ENCODE measurements at places on chromosomes 6 and 20.

DNA sequence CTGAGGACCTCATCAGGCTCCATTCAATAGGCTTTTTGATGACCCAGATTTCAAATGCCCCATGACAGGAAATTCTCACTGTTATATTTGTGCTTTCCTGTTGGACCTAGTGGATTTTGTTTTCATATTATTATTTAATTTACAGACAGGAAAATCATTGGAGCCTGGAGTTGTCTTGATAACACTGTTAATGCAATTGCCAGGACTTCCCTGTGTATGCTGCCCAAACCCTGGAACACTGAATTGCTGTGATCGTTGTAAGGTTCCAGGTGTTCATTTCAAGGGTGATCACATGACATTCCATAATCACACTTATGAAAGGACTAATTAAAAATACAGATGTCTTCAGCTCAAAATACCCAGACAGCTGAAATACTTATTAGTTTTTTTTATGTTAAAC lies 783.2 kb downstream of the DHX35 start:
- DNase-seq = no peak

DNA sequence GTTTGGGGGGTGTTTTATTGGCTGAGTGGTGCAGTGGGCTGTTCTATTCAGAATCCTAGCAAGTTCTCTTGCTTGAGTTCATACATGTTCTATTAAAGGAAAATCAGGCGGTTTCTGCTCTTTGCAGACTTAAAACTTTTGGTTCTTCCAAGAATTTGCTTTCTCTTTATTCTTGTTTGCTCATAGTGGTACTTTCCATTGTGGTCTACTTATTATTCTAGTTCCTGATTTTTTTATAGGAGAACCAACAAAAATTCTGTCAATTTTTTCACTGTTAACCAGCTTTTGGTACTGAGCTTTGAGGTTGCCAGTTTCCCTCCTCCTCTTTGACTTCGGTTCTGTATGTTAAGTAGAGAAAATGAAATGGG lies 6.7 kb downstream of the AFDN start:
- no peak for DNase-seq

DNA sequence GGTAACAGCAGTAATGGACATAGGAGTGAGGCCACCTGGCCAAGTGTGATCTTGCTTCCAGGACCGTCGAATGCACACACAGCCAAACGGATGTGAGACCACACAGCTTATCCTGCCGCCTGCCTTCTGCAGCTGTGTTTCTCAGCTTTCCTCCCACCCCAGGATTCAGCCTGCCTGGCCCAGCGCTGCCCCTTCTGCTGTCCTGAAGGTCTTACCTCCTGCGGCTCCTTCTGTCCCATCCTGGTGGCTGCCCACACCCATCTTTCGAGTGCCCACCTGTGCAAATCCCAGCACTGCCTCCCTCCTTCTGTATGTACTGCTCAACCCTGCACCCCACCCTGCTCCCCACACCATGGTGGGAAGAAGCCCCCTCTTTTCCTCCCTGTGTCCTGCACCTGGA lies 49.4 kb upstream of the DACT2 start:
- DNase-seq = no peak

- peak; percentile 28 for DNase-seq
These were observed 7.9 kb downstream of the UBR2 start for GRCh38 chr6:42571611-42572342.

- no peak for DNase-seq
These were observed 275.7 kb upstream of the TCF21 start for GRCh38 chr6:133613211-133613610.

DNA sequence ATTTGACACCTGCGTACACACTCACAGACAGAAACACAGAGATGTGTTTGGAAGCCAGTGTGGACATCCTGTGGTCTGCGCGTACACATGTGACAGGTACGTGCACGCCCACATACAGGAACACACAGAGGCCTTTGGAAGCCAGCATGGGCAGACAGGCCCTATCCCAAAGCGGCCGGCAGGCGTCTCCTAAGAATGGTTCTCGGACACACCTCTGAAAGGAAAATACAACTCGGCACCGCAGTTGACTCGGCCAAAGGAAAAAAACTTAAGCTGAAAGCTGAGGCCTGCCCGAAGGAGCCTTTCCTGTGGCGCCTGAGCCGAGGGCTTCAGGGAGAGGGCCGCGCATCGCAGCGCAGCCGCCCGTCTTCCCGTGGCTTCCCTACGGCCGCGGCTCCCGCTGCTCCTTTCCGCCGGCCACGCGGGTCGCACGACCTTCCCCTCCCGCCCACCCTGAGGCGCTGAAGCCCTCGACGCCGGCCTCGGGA lies 1.4 kb upstream of the CEP43 start:
- peak; percentile 71 for DNase-seq

GRCh38 chr20:22833851-22834250 lies 201.3 kb upstream of the SSTR4 start:
- no peak for DNase-seq

GRCh38 chr6:107822176-107823046 lies 1.7 kb downstream of the SCML4 start:
- DNase-seq = no peak

DNA sequence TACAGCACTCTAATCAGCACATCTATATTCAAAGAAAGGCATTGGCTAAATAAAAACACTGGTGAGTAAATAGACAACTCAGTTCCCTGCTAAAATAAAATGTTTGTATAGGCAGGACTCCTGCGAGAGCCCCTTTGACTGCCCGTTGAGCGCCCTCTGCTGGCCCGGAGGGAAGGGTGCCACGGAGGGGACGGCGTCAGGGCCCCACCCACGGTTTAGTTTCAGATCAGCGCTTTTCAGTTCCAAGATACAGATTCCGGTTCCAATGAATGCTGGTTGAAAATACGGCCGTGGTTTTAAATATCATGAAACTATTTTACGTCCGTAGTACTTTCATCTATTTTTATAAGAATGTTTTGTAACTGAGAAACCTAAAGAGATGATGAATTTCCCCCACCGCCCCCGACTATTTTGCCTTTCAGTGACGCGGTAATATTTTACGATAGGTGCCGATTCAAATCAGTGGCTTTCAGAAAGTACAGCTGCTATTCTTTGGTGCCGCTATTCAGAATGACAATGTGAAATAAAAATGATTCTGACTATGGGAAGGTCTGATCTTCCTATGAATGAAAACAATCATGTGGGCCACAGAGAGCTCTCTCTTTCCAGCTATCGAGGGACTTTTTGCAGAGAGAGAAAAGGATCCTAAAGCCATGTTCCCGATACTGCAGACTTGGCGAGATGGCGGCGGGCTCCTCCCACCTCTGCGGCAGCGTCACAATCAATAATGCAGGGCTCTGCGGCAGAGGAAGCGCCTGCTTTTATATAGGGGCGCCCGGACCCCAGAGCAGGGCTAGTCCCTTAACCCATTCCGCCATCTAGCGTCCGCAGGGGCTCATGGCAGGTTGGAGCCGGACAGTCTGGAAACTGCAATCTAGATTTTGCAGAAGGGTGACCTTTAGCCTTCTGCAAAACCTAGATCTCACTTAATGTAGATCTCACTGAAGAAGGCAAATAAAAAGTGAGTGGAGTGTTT lies 10.6 kb upstream of the CCN6 start:
- peak; percentile 93 for DNase-seq

- DNase-seq = no peak
These were observed 98.4 kb upstream of the ADTRP start for GRCh38 chr6:11876934-11877433.

- DNase-seq = peak; percentile 76
These were observed 363.8 kb downstream of the PRKN start for GRCh38 chr6:162363757-162364156.

DNA sequence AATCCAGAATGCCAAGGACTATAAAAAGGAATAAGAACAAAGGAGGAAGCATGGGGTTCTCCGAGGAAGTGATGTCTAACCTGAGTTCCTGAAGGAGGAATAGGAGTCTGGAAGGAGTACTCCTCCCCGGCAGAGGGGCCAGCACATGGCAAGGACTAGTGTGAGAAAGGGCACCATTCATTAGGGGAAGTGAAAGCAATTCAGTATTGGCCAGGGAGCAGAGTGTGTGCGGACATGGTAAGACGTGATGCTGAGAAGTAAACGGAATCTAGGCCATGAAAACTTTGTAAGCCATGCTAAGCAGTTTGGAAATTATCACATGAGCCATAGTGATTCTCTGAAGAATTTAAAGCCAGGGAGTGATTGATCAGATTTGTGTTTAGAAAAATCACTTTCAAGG lies 218.9 kb upstream of the PRDM1 start:
- DNase-seq = no peak

- DNase-seq = peak; percentile 44
These were observed 167.0 kb upstream of the SASH1 start for GRCh38 chr6:148175550-148176188.

- DNase-seq = no peak
These were observed 2.5 kb downstream of the ZNF831 start for GRCh38 chr20:59165891-59166709.

DNA sequence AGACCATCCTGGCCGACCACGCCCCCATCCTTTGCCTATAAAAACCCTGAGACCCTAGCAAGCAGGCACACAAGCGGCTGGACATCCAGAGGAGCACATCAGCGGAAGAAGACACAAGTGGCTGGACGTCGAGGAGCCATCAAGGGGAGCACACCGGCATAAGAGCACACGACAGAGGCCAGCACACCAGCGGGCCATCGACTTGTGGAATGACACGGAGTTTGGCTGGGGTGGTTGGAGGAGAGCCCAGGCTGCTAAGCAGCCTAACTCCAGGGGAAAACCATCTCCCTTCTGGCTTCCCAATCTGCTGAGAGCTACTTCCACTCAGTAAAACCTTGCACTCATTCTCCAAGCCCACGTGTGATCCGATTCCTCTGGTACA lies 44.8 kb upstream of the BCLAF1 start:
- no peak for DNase-seq

DNA sequence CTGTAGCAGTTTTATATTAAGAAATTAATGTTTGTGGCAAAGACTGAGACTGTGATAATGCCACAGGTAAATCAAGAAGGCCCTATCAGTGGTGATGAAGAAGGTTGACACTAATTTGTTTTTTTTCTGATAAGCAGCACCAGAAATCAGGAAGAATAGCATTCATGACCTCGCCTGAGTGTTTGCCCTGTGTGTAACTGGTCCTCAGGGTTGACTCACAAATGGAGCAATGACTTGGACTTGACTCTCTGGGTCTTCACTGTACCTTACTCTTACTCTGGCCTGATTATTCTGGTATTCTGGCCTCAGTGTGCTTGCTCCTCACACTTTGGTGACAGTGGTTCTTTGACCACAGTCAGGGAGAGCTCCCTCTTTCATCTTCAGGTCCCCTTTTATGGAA lies 243.9 kb downstream of the HAO1 start:
- peak; percentile 52 for DNase-seq

DNA sequence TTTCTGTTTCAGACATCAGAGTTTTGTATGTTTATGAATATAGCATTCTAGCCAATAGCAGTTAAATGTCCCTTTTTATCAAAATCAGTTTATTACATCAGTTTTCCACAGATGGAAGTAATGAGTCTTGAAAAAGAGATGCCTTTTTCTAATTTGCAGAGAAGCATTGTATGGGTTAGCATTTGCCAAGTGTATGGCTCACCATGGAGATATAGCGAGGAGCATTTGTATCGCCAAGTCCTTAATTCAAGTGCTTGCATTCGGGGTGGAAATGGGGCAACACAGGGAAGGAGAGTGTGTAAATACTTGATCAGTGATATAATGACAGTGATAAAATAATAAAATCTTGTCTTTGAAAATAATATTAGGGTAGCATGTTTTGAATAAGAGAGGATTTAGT lies 42.9 kb downstream of the TXLNB start:
- no peak for DNase-seq

DNA sequence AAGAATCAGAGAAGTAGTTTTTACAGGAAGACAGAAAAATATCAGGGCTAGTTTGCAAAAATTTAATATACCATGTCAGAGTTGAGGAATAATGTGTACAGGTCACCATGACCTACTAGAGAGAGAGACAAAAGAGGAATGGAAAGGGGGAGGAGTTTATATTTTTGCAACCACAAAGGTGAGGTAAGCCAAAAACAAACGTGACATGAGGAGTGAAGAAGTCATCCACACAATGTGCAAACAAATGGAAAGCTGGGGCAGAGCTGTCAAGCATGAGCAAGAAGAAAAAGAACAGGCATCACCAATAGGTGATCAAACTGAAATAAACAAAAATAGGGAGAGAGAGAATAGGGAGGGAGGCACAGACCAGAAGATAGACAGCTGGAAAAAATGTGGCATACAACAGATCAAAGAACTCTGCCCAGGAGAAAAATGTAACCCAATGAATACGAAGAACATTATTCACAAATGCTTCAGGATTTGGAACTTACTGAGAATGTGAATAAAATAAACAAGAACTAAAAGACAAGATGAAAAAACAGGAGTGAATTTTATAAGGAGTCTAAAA lies 15.5 kb downstream of the RARS2 start:
- DNase-seq = no peak

GRCh38 chr6:122246906-122247658 lies 152.4 kb upstream of the HSF2 start:
- DNase-seq = no peak

- DNase-seq = peak; percentile 26
These were observed 237.6 kb downstream of the QKI start for GRCh38 chr6:163651915-163652668.

GRCh38 chr6:140317950-140318349 lies 943.5 kb upstream of the CITED2 start:
- no peak for DNase-seq

GRCh38 chr6:54415517-54415916 lies 107.3 kb downstream of the TINAG start:
- peak; percentile 13 for DNase-seq

DNA sequence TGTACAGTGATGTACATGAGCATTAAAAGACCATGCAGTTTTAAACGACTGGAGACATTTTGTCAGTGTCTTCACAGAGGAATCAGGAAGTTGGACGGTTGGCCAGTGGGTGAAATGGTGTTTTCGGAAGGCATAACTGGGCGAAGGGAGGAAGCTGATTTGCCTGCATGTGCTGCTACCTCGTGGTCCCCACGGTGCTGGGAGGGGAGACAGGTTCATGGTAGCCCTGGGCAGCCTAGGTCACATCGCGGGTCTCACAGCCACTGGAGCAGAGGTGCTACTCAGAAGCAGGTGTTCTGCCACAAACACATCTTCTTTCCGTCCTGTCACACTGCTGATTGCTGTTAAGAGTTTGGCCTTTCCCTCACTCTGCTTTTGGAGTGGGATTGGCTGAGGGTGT lies 35.2 kb downstream of the HIVEP1 start:
- no peak for DNase-seq

DNA sequence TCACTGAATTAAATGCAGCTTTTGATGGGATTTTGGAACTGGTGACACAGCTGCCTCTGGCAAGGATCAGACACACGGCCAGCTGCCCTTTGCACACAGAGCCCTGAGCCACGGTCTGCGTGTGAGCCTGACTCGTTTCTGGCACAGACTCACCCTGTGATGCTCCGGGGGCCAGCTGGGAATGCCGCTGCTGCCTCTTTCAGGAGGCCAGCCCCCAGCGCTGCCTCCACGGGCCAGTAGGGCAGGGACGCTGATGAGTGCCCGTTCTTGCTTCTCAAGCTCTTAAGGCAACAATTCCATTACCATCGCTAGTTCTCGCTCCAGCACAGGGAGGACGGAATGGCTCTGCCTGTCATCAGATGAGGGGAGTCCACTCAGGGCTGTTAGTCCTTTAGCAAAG lies 61.6 kb downstream of the IRF4 start:
- no peak for DNase-seq

- no peak for DNase-seq
These were observed 157.0 kb upstream of the ENPP5 start for GRCh38 chr6:46327779-46328178.

GRCh38 chr6:107360476-107360875 lies 98.9 kb downstream of the PDSS2 start:
- no peak for DNase-seq

- DNase-seq = no peak
These were observed 53.6 kb downstream of the JPH2 start for GRCh38 chr20:44133424-44133823.

All from fibroblast of lung (primary cell).